GM19239 (cell line): ENCODE measurements at places on chromosomes 13 and 19.

- no peak for DNase-seq
Observed at GRCh38 chr19:10612499-10613119, 12.7 kb upstream of the SLC44A2 start.

DNA sequence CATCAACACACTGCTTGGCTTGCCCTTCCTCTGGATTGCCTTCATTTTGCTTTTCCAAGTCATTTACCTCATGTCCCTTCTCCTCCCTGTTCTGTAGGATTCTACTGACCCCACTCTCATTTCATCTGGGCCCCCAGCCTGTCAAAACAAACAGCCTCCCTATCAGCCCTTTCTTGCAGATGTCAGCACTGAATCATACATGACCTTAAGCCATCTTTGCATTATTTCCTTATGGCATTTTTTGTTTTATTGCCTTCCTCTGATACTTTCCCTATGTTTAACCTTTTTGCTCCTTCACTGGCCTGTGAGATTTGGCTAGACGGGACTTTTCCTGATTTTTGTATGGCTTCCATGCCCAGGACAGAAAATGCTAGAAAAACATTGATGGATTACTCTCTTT lies 8.7 kb downstream of the LRCH1 start:
- DNase-seq, result no peak

DNA sequence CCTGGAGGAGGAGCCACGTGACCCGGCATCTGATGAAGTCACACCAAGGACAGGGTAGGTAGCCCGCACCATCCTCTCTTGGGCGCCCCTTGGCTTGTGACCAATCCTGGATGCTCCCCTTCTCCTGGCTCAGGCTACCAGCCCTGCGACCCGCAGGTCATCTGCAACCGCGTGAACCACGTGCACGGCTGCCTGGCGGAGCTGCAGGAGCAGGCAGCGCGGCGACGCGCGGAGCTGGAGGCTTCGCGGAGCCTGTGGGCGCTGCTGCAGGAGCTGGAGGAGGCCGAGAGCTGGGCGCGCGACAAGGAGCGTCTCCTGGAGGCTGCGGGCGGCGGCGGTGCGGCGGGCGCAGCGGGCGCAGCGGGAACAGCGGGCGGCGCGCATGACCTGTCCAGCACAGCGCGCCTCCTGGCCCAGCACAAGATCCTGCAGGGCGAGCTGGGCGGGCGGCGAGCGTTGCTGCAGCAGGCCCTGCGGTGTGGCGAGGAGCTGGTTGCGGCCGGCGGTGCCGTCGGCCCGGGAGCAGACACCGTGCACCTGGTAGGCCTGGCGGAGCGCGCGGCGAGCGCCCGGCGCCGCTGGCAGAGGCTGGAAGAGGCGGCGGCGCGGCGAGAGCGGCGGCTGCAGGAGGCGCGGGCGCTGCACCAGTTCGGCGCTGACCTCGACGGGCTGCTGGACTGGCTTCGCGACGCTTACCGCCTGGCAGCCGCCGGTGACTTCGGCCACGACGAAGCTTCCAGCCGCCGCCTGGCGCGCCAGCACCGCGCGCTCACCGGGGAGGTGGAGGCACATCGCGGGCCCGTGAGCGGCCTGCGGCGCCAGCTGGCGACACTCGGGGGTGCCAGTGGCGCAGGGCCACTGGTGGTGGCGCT lies 45.9 kb downstream of the SPTBN4 start:
- DNase-seq, result no peak

GRCh38 chr19:18708452-18709231 lies 25.2 kb downstream of the CRTC1 start:
- no peak for DNase-seq

- DNase-seq, result no peak
Observed at GRCh38 chr19:49014123-49014869, 2.6 kb downstream of the LHB start.

GRCh38 chr13:112934078-112934477 lies 34.9 kb upstream of the MCF2L start:
- DNase-seq, result no peak

GRCh38 chr13:37741536-37741935 lies 128.0 kb downstream of the TRPC4 start:
- no peak for DNase-seq
